Stimulated activated CD4-positive, alpha-beta T cell treated with anti-CD3 and anti-CD28 coated beads, Interleukin-4, amount 100 ng/mL, for 48 hours (primary cell): ENCODE measurements at places on chromosomes 4 and X.

GRCh38 chrX:154712781-154713740, 37.8 kb downstream of the GAB3 start:
- no peak for DNase-seq

DNA sequence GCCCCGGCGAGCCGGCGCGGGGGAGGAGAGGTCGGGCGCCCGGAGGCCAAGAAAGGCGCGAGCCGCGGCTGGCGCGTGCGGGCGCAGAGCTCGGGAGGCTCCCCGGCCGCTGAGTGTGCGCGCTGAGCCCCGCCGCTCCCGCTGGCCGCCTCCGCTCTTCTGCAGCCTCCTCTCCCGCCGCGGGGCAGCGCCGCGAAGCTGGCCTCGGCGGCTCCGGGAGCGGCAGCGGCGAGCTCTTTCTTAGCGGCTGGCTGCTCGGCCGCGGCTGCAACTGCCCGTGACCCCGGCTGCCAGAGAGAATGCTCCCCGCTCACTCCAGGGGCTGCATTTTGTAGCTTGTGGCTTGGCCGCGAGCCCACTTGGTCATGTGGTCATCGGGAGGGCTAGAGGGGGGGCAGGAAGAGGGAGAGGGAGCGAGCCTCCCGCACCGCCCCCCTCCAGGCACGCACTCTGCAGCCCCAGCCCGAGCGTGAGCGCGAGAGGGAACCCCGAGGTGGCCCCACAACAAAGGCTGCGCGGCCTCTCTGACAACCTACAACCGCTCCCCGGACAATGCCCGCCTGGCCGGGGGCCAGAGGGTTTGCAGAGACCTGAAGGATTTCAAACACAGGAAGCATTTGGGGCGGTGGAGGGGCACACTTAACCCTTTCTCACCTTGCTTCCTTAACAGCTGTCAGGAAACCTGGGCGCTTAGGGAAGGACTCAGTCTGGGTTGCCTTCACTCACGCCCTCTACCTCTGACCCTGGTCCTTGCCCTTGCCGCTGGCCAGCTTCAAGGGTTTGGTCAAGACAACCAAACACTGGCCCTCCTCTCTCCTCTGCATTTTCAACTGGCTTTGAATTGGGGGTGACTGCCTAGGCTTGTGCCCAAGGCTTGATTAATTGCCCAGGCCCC, at the start of gene APLN:
APLN (minus strand) TSS at position 305 of the 895 bp plus-strand sequence. CDS start 326 bp downstream, outside the sequence.
- no peak for DNase-seq

DNA sequence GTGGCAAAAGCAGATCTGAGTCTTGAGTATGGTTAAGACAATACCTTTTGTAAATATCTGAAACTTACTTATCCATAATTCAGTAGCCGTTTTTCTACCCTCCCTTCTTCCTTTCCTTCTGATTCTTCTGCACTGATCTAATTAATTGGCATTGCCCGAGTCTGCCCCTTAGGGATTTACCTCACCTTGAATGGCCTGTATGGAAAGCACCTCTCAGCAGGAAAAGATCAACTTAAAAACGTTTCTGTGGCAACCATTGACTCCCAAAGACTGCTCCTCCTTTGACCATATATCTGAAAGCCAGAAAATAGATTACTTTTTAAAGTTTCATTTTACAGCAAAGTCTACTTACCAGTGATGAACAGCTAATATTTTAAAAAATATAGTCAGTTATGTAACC, 496.5 kb upstream of the LCORL start:
- no peak for DNase-seq

DNA sequence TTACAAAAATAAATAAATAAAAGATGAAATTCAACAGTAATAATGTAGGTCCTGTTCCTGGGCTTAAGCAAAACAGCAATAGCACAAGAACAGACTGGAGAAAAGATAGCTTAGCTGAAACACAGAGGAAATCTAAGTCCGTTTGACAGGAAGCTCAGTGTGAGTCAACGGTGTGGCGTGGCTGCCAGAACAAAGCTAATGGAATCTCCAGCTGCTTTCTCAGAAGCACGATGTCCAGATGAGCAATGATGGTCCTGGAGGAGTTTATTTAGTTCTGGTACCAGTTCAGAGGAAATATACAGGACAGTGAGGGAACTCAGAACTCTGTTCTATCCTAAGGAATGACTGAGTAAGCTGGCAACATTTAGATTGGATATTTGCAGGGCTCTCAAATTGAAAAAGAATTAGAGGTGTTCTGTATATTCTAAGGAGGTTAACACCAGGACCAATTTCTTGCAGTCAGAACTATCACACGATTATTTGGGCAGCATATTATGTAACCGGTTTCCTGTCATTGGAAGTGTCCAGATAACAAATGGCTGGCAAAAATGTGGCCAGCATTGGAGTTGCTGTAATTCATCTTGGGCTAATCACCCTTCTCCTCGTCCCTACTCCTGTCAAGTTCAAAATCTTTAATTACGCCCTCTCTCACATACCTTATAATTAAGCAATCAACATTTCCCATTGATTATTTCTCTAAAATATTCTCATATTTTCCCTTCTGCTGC, 12.7 kb downstream of the GAB3 start:
- DNase-seq: no peak

- DNase-seq: peak; percentile 31
Observed at GRCh38 chr4:57190601-57191481, 80.7 kb upstream of the IGFBP7 start.

DNA sequence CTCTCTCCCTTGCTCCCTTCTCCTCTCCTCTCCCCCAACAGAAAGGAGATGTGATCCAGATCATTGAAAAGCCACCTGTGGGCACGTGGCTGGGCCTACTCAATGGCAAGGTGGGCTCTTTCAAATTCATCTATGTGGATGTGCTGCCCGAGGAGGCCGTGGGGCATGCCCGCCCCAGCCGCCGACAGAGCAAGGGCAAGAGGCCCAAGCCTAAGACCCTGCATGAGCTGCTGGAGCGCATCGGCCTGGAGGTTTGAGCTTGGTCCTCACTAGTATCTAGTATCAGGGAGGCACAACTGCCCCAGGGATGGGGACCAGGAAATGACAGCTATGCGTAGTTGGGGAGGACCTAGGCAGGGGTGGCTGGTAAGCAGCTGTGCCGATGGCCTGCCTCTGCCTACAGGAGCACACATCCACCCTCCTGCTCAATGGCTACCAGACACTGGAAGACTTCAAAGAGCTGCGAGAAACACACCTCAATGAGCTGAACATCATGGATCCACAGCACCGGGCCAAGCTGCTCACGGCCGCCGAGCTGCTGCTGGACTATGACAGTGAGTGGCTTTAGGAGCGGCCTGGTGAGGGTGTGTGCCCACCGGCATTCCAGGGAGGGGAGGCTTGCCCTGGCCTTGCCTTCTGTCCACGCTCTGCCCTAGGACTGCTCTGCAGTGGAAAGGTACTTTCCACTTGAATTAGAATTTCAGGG, 13.0 kb downstream of the SASH3 start:
- DNase-seq: no peak

GRCh38 chrX:118853596-118853995, 30.0 kb downstream of the ZCCHC12 start:
- no peak for DNase-seq
